ENCODE measurements at places on chromosomes 5 and 9. TPM values are rescaled to one million over a fixed set of nuclear protein-coding genes. Genes with fewer than 3 reads are reported as not detected.

GRCh38 chr9:91253488-91253887 is 108.2 kb downstream of the AUH start:
- no peak for DNase-seq

The MARCHF3 gene
- total RNA-seq = 34.4 TPM

- no peak for DNase-seq
These were observed 138.6 kb upstream of the RASA1 start for GRCh38 chr5:87129046-87129445.

The CCL19 gene
- not detected for total RNA-seq

The ANKHD1 gene
- total RNA-seq = 104 TPM

DNA sequence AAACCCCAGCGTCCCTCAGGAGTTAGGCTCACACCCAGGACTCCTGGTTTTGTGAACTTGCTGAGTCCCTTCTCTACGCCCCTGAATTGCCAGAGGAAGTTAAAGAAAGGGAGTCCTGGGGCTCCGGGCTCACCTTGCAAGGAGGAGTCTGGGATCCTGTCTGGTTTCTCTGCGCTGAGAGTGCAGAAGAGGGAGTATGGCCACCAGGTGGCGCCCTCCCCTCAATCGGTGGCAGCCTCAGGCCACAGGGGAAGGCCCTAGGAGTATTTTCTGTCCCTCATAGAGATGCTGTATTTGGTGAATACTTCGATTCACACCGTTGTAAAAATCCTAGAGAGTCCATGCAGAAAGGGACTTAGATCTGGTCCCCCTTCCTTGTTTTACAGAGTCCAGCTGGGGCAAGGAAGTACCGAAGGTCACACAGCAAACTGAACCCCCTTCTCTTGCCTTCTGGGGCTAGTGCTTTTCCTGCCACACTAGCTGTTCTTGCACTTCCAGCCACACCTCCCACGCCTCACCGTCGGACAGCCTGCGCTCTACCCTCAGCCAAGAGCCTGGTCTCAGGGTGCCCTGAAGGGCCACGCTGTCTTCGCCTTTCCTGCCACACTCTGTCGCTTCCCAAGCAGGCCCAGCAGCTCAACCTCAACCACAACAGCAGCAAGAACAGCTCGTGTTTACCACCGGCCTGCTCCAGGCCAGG is 10.2 kb downstream of the HAND1 start:
- DNase-seq = peak; percentile 82

DNA sequence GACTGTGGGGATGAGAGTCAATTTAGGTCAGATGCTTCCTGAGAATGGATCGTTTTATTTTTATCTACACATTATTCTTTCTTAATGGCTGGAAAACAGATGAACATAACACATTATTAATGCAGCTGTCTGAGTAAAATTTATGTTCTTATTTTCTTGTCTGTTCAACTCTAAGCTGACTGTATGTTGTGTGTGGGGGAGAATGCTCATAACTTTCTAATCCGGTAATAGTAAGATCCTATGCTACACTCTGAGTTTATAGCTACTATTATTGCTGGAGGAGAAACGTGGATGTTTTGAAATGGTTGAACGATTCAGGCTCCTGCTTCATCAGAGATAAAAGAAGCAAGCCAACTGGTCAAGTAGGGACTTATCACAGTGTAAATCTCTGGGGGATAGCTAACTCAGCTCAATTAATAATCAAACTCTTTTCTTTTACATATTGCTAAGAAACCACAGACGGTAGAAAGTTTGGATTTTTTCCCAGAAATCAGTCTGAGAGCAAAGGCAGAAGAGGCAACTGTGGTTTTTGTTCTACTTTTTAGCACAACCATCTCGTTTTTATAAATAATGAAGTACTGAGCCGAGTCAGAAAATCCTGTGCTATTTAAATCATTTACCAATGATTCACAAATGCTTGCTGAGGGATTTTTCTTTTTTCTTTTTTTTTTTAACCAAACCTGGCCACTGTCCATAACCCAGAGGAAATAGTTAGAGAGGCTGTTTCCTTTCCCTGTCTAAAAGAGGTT is 265.0 kb upstream of the FAM174A start:
- DNase-seq = peak; percentile 82

The C8G gene
- total RNA-seq = not detected

DNA sequence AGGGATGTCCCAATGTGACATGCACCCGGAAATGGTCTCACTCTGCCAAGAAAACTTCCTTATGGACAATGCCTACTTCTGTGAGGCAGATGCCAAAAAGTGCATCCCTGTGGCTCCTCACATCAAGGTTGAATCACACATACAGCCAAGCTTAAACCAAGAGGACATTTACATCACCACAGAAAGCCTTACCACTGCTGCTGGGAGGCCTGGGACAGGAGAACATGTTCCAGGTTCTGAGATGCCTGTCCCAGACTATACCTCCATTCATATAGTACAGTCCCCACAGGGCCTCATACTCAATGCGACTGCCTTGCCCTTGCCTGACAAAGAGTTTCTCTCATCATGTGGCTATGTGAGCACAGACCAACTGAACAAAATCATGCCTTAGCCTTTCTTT is 37.6 kb upstream of the CCDC152 start:
- DNase-seq = no peak
